ENCODE measurements at places on chromosomes 6 and 20. TPM values are rescaled to one million over a fixed set of nuclear protein-coding genes. Genes with fewer than 3 reads are reported as not detected.

EYA4 gene
- total RNA-seq: not detected

C20orf141 gene
- total RNA-seq: not detected

DNA sequence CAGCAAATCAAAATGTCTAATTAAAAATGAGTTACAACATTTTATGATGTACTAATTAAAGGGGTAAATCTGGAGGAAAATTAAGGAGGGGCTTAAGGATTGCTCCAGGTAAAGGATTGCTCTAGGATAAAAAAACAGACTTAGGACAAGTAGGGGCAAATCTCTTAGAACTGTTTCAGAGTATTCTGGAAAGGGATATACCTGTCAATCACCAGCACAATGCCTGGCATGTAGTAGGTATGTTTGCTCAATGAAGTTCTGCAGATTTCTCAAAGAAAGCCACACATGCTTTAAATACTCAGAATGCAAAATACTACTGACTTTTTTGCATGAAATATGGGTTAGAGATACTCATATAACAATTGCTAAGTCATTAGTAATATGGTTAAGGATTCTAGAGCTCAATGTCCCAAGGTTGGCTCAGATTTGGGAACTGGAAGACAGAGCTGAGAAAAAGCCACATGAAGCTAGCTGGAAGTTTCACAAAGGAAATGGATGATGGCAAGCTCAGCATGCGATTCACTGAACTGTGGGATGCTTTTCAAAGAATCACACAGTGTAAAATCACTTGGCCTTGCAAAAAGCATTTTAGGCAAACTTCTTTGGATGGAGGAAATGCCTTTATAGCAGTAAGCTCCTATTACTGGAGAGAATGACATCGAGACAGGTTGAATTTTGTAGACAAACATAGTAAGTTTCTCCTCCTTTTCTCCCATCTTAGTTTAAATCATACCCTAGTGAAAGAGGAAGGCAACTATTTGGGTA, 72.8 kb downstream of the MAP3K5 start:
- no peak for DNase-seq
- peaks cover 35% of the 10 kb centered on the region for H3K4me1 ChIP-seq
- peak overlapping the region; percentile 29 for H3K27ac ChIP-seq
- H3K36me3 ChIP-seq: peaks cover 8% of the 10 kb centered on the region
- H3K4me3 ChIP-seq: peak overlapping the region; percentile 56
- H3K27me3 ChIP-seq: no peaks in the 10 kb centered on the region

LY6G5C gene
- 5.4 TPM for total RNA-seq

- H3K4me1 ChIP-seq: peaks cover 7% of the 10 kb centered on the region
- no peak overlapping the region for H3K27ac ChIP-seq
- no peak overlapping the region for H3K4me3 ChIP-seq
- DNase-seq: no peak
- H3K27me3 ChIP-seq: peaks cover 14% of the 10 kb centered on the region
- H3K36me3 ChIP-seq: no peaks in the 10 kb centered on the region
These were observed 154.0 kb downstream of the PRL start for GRCh38 chr6:22142856-22143255.

RUNX2 gene
- 6.7 TPM for total RNA-seq

DNA sequence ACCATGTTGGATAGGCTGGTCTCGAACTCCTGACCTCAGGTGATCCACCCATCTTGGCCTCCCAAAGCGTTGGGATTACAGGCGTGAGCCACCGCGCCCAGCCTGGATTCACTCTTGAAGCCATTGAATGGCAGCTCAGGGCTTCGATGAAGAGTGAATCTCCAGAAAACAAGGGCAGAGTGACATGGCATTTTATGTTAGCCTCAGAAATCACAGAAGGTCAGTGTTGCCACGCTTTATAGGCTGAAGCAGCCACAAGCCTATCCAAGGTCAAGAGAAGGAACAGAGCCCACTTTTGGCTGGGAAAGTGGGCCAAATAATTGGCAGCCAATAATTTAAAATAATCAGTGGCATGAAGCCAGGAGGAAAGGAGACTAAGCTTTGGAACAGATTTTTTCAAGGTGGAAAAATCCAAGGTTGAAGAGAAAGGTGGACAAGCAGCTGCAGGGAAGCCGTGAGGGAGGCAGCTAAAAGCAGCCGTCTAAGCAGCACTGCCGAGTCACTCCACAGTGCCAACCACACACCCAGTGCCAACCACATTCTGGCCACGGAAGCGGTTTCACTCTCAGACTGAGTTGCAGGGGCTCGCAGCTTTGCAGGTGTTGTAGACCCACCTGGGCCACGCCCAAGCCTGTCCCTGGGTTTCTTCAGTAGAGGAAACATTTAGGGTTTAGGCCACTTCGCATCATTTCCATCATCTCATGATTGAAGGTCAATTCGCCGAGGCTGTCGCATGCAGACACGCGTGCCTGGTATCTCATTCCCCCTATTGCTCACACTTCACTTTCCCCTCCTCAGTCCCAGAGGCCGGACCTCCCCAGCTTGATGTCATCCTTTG, 17.4 kb upstream of the AVP start:
- H3K4me1 ChIP-seq: peaks cover 18% of the 10 kb centered on the region
- H3K27ac ChIP-seq: no peak overlapping the region
- no peaks in the 10 kb centered on the region for H3K36me3 ChIP-seq
- H3K27me3 ChIP-seq: peaks cover 17% of the 10 kb centered on the region
- peak overlapping the region; percentile 32 for H3K4me3 ChIP-seq

- H3K27me3 ChIP-seq: no peaks in the 10 kb centered on the region
- no peaks in the 10 kb centered on the region for H3K36me3 ChIP-seq
- no peak overlapping the region for H3K4me3 ChIP-seq
- no peak for DNase-seq
- H3K4me1 ChIP-seq: no peaks in the 10 kb centered on the region
These were observed 406.5 kb upstream of the GJE1 start for GRCh38 chr6:141726248-141726647.

DNA sequence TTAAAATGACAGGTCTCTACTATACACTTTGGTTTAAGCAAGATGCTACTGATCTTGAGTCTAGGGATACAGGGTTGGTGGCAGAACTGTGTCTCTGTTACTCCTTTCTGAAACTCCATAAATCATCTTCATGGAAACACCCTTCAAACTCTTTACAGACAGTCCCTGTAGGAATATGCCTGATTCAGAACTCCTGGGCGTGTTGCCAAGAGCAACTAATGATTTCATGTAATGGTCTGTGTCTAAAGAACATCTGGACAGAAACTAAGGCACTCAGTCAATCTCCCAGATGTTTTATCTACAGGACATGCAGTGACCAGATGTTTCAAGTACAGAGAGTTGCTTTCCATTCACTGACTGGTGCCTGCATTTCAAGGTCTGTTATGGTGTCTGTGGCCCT, 464.4 kb upstream of the CHD6 start:
- no peak overlapping the region for H3K4me3 ChIP-seq
- no peaks in the 10 kb centered on the region for H3K4me1 ChIP-seq

- no peaks in the 10 kb centered on the region for H3K36me3 ChIP-seq
- peaks cover 42% of the 10 kb centered on the region for H3K4me1 ChIP-seq
- DNase-seq: no peak
- H3K27ac ChIP-seq: no peak overlapping the region
- no peak overlapping the region for H3K4me3 ChIP-seq
These were observed 103.0 kb downstream of the PSMB1 start for GRCh38 chr6:170449835-170450753.

GRCh38 chr6:148803979-148804378, 57.1 kb downstream of the UST start:
- peaks cover 35% of the 10 kb centered on the region for H3K4me1 ChIP-seq
- H3K27me3 ChIP-seq: no peaks in the 10 kb centered on the region
- DNase-seq: no peak
- H3K36me3 ChIP-seq: no peaks in the 10 kb centered on the region
- no peak overlapping the region for H3K4me3 ChIP-seq

GRCh38 chr6:97437087-97437486, 154.1 kb upstream of the MMS22L start:
- H3K4me3 ChIP-seq: no peak overlapping the region
- no peaks in the 10 kb centered on the region for H3K27me3 ChIP-seq
- no peaks in the 10 kb centered on the region for H3K36me3 ChIP-seq
- no peak overlapping the region for H3K27ac ChIP-seq
- H3K4me1 ChIP-seq: no peaks in the 10 kb centered on the region

- no peak for DNase-seq
- H3K4me3 ChIP-seq: no peak overlapping the region
- H3K27ac ChIP-seq: no peak overlapping the region
- peaks cover 14% of the 10 kb centered on the region for H3K27me3 ChIP-seq
- no peaks in the 10 kb centered on the region for H3K4me1 ChIP-seq
These were observed 4.2 kb downstream of the GSTA2 start for GRCh38 chr6:52759085-52759484.

- H3K4me1 ChIP-seq: no peaks in the 10 kb centered on the region
- no peak overlapping the region for H3K27ac ChIP-seq
- H3K4me3 ChIP-seq: no peak overlapping the region
- DNase-seq: no peak
- peaks cover 4% of the 10 kb centered on the region for H3K36me3 ChIP-seq
These were observed 448.1 kb downstream of the KIF16B start for GRCh38 chr20:16124911-16125776.

PPP2R5D gene
- total RNA-seq: 47.8 TPM

GRCh38 chr20:50464026-50464724, 46.0 kb upstream of the PTPN1 start:
- no peak overlapping the region for H3K27ac ChIP-seq
- H3K4me1 ChIP-seq: peaks cover 25% of the 10 kb centered on the region
- H3K4me3 ChIP-seq: no peak overlapping the region
- peak; percentile 76 for DNase-seq
- no peaks in the 10 kb centered on the region for H3K27me3 ChIP-seq

- peaks cover 11% of the 10 kb centered on the region for H3K36me3 ChIP-seq
- H3K4me3 ChIP-seq: no peak overlapping the region
- DNase-seq: no peak
- H3K4me1 ChIP-seq: no peaks in the 10 kb centered on the region
- H3K27me3 ChIP-seq: no peaks in the 10 kb centered on the region
These were observed 52.6 kb downstream of the TRPC4AP start for GRCh38 chr20:35039846-35040489.

DNA sequence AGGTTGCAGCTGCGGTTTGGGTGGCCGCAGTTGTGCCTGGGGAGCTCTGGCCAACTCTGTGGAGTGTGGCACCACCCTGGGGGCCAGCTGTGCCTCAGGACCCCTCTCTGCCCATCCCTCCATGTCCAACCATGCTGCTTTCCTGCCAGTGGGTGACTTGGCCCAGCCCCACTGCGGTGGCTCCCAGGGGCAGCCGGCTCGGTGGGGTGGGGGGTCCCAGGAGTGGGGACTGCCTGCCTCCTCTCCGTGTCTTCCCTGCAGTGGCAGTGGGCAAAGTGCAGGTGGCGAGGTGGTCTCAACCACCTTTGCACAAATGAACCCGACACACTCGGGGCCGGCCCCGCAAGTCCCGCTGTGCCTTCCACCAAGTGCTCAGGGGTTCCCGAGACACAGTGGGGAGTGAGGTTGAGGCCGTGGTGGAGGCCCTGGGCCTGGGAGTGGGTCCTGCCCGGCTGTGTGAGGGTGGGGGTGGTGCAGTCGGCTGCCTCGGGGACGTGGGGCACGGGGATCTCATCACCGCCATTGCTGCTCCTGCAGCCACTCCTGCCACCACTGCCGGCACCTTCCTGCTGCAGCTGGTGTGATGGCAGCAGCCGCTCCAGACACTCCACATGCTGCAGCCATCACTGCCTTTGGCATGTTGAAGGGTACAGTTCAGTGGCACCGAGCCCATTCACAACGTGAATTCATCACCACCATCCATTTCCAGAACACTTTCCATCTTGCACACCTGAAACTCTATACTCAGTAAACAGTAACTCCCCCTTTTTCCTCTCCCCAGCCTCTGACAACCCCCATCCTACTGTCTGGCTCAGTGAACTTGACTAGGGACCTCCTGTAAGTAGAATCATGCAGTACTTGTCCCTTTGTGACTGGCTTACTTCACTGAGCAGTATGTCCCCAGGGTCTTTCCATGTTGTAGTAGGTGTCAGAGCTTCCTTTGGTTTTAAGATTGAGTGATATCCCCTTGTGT, 10.7 kb upstream of the SLCO4A1 start:
- H3K4me1 ChIP-seq: peaks cover 5% of the 10 kb centered on the region
- H3K27ac ChIP-seq: peak overlapping the region; percentile 4
- H3K4me3 ChIP-seq: no peak overlapping the region
- H3K27me3 ChIP-seq: peaks cover 28% of the 10 kb centered on the region

DNA sequence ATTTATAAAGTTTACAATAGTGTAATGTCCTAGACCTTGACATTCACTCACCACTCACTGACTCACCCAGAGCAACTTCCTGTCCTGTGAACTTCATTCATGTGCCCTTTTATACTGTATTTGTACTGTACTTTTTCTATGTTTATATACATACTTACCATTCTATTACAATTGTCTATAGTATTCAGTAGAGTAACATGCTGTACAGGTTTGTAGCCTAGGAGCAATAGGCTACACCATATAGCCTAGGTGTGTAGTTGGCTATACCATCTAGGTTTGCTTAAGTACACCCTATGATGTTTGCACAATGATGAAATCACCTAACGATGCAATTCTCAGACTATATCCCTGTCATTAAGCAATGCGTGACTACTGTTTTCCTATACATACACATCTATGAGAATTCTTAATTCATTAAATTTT, 17.5 kb downstream of the EDEM2 start:
- H3K27ac ChIP-seq: no peak overlapping the region
- H3K4me3 ChIP-seq: no peak overlapping the region
- DNase-seq: no peak
- no peaks in the 10 kb centered on the region for H3K27me3 ChIP-seq
- H3K4me1 ChIP-seq: no peaks in the 10 kb centered on the region

DNA sequence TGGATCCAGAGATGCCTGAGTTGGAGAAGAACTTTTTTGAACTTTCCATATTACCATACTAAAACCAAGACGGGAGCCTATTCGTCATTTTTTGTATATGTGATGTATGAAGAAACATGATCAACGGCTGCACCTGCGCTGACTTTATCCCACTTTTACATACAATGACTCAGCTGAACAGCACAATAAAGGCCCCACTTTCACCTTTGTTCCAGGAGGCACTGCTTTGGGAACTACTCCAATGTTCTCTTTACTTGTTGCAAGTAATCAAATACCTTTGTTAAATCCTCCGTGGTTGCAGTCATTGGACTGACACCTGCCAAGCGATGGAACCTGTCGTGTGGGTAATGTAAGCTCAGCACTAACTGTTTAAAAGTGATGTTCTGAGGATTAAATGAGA, 17.3 kb upstream of the BTN3A2 start:
- no peak for DNase-seq
- H3K36me3 ChIP-seq: no peaks in the 10 kb centered on the region
- peaks cover 4% of the 10 kb centered on the region for H3K27me3 ChIP-seq
- H3K27ac ChIP-seq: no peak overlapping the region
- H3K4me1 ChIP-seq: no peaks in the 10 kb centered on the region

All from natural killer cell treated with Interleukin-12 subunit alpha and Interleukin-12 subunit beta and Interleukin-15 and Interleukin-18, amount 100 ng/mL, for 72 hours (primary cell).